ENCODE measurements at places on chromosomes 3 and 15.
A peak's percentile ranks its signal among the peaks of the same experiment; 100 is the strongest.

- no peak for DNase-seq
These were observed 7.1 kb upstream of the LARS2 start for GRCh38 chr3:45381168-45381852.

DNA sequence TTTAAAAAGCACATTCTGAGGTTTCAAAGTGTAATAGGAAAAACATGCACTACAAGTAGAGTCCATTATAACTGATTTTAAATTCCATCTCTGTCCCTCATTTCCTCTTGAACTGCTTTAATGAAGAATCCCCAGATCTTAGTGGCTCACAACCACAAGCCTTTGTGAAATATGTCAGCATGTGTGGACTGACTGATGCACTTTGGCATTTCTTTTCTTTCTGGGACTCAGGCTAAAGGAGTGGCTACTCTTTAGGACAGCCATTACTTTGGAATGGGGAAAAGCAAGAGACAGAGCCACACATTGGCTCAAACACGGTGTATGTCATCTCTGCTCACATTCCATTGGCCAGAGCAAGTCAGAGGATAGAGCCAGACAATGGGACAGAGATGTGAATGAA is 139.6 kb downstream of the GRM7 start:
- DNase-seq: no peak

GRCh38 chr3:65742914-65743313 is 295.8 kb downstream of the MAGI1 start:
- DNase-seq: no peak

DNA sequence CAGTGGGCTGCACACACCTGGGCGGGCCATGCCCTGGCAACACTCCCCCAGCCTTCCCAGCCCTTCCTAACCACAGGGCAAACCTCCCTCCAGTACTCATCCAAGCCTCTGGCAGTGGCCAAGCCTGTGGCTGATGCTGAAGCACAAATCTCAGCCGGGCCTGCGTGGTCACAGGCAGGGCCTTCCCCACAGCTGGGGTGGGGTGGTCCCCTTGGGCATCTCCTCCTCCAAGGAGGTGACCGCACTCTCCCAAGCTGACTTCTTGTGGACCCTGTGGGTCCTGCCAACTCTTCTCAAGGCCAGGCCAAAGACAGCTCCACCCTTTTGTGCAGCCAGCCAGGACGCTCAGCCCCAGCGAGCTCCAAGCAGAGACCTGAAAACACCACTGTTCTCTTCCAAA is 21.4 kb downstream of the GRAMD2A start:
- DNase-seq: no peak

DNA sequence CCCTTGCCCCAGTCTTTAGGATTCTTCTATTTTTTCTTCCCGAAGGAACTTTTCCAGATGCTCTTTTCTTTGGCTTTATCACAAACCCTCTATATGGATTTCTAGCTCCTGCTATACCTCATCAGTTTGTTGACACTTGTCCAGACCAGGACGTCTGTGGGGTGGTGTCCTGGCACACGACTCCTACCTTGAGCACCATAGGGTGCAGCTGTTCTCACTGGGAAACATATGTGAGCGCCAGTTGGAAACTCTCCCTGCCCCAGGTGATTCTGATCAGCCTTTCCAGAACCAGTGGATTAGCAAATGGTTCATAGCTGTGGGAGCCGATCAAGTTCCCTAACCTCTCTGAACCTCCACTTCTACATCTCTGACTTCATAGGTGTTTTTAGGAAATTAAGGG is 40.6 kb upstream of the USP3 start:
- DNase-seq: peak; percentile 72

DNA sequence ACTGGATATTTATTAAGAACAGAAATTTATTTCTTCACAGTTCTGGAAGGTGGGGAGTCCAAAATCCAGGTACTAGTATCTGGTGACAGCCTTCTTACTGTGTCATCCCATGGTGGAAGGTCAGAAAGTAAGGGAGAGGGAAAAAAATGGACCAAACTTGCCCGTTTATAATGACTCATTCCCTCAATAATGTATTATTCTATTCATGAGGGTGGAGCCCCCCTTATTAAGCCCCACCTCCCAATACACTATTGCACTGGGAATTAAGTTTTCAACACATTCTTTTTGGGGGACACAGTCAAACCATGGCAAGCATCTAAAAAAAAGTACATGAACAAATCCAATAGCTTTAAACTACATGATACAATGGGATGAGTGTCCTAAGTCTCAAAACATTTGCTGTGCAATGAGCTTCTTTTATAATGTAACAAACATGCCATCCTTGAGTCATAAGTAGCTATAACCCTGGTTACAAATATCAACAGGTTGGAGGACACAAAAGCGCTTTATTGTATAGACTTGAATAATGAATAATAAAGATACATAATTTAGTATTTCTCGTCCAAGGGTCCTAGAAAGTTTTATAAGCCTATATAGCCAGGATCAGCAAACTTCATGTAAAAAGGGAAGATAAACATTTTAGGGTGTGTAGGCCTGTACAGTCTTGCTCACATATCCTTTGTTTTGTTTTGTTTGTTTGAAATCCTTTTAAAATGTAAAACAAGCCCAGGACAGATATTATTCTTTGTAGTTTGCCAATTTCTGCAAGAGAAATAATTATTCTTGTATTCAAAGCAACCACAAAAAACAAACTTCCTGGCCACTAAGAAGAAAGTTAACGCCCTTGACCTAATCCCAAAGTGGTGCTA is 160.6 kb upstream of the RAP2B start:
- DNase-seq: no peak

DNA sequence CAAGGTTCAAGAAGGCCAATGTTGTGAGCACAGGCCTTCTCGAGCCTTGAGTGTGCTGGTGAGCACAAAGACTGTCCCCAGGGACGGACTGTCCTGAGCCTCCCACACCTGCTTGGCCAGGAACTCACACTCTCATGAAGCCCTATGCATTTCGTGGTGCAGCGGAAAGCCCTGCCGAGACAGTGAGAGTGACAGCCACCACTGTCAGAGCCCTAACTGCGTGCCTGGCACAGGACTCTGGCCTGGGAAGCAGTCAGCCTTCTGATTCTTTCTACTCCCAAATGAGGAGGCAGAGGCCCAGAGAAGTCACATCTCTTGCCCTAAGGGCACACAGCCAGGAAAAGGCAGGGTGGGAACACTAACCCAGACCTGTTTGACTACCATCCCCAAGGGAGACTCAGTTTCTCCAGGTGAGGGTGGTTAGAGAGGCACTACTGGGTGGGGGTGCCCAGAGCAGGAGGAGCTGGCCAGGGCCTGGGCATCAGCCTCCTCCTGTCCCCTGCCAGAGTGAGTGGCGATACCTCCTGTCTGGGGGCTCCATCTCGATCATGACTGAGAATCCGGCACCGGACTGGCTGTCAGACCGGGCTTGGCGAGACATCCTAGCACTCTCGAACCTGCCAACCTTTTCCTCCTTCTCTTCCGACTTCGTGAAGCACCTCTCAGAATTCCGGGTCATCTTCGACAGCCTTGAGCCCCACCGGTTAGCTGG is 50.8 kb downstream of the SEMA3G start:
- no peak for DNase-seq

GRCh38 chr3:107738486-107739183 is 215.9 kb downstream of the BBX start:
- no peak for DNase-seq

- DNase-seq: no peak
These were observed 716 bp upstream of the ISLR2 start for GRCh38 chr15:74129586-74130154.

DNA sequence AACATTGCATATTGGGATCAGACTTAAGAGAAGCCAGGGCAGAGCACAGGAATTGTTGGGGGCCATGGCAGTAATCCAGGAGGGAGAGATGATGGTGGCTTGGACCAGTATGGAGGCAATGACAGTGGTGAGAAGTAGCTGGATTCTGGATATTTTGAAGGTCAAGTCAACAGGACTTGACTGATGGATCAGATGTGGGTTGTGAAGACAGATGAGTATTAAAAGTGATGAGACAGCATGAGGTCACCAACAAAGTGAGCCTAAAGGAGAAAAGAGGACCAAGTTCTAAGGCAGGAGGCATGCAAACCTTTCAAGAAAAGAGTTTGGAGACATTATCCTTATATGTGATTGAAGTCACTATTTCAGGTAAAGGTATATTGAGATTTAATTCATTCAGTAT is 56.6 kb upstream of the TIPARP start:
- no peak for DNase-seq

DNA sequence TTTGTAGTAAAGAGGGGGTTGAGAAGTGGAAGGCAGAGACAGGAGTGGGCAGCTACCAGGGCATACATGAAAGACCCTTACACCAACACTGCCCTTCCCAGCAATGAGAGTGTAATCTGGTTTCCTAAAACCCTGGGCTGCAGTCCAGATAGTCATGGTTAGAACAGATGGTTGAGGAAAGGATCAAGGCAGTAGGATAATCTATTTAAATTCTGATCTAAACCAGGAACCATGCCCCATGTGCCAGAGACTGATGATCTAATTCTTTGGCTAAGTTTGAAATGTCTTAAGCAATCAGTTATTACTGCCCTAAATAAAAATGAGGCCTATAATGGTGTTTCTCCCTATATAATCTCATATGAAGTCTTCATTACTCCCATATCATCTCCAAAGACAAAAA is 59.6 kb downstream of the PRTG start:
- DNase-seq: peak; percentile 53

DNA sequence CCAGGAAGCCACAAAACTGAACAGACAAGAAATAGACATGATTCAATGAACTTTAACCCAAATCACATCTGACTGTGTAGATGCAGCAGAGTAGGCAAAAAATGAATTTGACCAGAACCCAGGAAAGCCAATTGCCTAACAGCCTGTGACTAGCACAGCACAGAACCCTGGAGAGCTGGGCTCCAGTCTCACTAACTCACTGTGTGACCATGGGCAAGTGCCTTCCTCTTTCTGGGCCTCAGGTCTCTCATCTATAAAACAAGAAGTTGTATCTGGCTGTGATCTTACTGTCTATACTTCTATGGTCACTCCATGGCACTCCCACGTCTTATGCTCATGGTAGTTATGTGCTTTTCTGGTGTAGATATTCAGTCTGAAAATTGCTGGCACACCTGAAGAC is 48.1 kb upstream of the USP3 start:
- no peak for DNase-seq

DNA sequence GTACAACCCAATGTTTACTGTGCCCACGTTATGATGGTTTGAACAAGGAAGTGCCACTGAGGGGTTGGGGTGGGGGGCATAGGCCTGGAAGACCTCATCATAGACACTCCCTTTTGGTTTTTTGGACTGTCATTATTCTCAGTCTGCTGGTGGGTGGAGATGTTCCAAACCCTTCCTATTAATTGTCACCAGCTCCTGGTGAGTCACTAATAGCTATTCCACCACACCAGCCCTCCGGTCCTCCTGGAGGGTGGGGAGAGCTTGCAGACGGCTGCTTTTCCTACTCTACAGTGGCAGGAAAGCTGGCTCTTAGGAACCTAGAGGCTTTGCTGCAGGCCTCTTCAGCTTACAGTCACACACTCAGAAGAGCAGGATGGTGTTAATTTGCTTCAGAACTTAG is 9.0 kb upstream of the COPG1 start:
- DNase-seq: no peak

DNA sequence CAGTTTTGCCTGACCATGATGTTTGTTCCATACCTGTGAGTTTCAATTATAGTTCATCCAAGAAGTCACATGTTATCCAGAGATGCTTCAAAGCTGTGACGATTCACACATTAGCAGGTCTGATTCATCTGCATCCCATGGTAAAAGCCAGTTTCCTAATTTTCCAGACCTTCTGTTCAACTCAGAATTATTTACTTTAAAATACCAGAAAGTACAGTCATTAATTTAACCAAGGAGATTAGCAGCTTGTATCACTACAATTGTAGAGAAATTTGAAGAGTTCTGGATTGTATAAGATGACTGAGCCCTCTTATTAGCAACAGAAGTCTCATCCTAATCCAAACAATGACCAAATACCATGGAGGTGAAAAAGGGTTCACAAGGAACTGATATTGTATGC is 76.1 kb upstream of the THBS1 start:
- no peak for DNase-seq

GRCh38 chr3:103184772-103185171 is 750.0 kb downstream of the ZPLD1 start:
- DNase-seq: no peak

DNA sequence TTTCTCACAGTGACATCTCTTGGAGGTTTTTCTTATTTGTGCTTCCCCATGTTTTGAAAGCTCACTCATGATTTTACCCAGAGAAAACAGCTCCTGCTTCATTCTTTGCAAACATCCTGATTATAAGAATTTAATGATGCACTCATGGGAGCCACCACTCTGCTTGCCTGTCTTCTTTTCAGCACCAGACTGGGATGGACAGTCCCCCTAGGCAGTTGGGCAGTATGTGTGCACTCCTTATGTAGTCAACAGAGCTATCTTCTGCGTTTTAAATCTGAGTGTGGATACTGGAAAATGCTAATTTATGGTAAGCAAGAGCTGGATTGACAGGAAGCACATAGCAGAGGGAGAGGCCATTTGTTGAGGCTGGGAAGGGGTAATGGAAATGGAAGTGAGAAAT is 276.1 kb downstream of the AGBL1 start:
- no peak for DNase-seq

DNA sequence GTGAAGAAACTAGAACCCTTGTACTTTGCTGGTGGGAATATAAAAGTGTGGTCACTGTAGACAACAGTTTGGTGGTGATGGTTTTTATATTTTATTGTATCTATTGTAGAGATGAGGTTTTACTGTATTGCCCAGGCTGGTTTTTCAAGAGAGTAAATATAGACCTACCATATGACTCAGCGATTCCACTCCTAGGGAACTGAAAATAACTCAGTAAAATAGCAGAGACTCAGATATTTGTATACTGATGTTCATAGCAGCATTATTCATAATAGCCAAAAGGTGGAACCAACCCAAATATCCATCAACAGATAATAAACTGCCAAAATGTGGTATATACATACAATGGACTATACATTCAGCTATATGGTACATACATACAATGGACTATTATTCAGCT is 68.8 kb upstream of the IL12A start:
- DNase-seq: no peak

DNA sequence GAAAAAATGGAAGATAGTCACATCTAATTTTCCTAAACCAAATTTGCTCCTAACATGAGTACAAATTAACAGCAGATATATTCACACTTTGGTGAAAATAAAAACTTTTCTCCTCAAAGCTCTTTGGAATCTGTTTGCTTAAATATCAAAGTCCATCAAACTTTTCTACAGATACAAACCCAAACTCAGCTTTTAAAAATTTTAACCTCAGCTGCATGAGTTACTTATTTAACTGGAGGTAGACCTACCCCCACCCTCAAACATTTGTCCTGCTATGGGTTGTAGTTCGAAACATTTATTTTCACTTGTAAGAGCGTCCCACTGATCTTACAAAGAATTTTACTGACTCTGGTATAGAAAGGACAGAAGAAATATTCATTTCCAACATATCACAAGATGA is 8.9 kb upstream of the XYLB start:
- no peak for DNase-seq

DNA sequence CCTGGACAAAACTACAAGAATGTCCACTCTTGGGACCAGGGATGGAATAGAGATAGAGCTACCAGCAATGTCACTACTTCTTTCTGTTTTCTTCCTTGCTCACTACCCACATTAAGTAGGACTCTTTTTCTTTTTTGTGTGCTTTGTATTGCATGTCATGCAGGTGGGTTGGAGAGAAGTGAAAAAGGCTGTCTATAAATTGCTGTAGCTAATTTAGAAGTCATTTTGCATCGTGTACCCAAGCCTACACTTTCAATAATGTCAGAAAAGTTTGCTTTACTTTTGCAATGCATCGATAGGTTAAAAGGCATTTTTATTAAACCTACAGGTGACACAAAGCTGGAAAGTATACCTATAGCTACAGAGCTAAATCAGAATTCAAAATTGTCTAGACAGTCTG is 58.9 kb downstream of the GTF2E1 start:
- DNase-seq: no peak

Measured in NCI-H524 treated with DMSO at 0.1 percent for 48 hours (cell line).